ENCODE measurements at places on chromosomes 4 and X.

DNA sequence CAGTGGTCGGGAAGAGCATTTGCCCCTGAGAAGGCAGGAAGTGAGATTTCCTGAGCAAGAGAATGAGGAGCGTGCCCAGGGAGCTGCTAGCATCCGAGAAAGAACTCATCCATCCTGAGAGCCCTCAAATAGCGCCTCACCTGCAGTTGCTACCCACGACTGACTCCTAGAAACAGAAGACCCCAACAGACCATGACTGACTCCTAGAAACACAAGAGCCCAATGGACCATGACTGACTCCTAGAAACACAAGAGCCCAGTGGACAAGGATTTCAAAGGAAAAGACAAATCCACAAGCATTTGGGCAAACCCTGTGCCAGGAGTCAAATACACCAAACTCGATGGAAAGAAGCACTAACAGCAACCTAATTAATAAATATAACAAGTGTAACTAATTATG lies 575.2 kb upstream of the FRG1 start:
- DNase-seq: no peak

DNA sequence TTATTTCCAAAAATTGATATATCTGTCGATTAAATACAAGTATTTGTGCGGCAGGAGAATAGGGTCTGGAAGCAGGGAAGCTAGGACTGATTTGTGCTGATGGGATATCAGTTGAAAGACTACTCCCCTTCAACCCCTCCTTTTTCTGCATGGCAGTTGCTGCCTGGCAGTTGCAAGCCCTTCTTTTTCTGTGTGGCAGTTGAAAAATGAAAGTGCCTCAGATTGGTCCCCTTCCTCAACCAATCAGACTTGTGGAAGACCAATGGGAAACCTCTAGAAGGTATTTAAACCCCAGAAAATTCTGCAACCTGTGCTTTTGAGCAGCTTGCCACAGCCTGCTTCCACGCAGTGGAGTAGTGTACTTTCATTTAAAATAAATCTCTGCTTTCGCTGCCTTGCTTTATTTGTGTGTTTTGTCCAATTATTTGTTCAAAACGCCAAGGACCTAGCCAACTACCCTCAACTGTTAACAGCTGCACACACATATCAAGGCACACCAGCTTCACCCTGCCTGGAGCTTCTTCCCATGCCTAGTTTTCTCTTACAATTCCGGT lies 1.5 kb upstream of the TMA16 start:
- DNase-seq: no peak

DNA sequence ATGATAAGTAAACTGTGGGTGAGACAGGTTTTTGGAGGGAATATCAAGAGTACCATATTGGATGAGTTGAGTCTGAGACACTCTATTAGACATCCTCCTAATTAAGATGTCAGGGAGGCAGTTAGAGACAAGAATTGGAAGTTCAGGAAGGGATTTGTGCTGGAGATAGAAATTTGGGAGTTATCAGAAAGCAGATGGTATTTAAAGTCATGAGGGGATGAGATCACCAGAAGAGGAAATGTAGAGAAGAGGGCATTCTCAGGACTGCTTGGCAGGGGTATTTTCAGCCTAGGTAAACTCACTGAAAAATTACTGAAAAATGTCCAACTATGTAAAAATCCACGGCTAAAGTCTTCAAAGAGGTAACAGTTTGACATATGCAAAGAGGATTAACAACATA lies 161.6 kb upstream of the PGRMC2 start:
- no peak for DNase-seq

DNA sequence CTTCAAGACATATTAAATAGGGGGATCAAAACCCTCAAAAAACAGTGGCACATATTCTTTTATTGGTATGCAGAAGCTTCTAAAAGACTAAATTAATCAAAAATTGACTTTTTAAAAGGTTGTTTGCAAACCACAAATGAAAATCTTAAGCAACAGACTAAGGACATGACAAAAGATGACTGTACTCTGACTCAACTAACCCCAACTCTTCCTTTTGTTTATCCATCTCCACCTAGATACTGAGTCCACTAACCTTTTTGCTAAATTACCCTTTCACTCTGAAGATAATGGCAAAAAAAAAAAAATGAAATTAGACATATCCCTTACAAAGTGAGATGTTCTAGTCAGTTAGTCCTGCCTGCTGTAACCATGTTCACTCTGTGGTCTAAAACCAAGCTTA lies 91.6 kb upstream of the NLRP2B start:
- DNase-seq: no peak

GRCh38 chr4:34138385-34138784 lies 2105.9 kb downstream of the ARAP2 start:
- no peak for DNase-seq

GRCh38 chr4:6354119-6354518 lies 84.5 kb downstream of the WFS1 start:
- DNase-seq: no peak

- no peak for DNase-seq
These were observed 11.0 kb upstream of the C4orf50 start for GRCh38 chr4:6029254-6029653.

GRCh38 chr4:76758290-76758882 lies 139.6 kb downstream of the SOWAHB start:
- DNase-seq: no peak

DNA sequence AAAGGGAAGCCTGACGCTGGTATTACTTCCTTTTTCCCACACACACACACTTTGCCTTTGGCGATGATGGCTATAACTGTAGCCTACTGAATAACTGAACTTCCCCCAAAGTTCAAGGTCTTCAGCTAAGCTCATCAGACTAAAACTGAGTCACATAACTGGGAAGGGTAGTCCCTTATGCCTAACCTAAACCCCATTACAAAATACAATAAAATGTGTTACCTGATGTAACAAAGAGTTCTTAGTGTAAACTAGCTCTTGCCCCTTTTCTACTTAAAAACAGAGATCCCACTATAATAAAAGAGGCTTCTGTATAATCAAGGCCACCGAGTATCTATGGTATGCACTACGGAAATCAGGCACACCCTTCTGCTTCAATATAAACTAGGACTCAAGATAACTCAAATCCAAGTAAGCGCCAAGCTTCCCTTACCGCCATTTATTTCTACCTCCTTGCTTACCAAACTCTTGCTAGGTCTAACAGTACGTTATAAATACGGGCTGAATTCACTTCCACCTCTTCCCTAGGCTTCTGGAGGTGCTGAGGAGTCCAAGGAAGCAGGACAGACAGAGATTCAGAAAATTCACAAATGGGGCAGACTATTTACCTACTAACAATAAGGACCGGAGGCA lies 2.4 kb downstream of the OTUD4 start:
- no peak for DNase-seq

DNA sequence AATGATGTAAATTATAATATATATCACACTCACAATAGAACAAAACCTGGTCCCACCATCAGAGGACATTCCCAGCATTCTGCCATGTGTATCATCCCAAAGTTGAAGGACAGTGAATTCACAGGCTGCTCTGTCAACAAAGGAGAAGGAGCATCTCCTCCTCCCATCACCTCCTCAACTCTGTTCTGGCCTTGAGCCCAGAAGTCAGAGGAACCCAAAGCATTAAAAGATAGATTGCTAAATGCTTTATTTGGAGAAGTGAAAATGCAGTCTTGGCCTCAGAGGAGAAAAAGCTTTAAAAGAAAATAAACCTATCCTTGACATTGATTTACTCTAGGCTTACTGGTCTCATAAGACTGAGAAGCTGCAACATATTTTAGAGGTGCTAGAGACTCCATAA lies 268.8 kb upstream of the RASGEF1B start:
- no peak for DNase-seq

- DNase-seq: no peak
These were observed 826.1 kb downstream of the STPG2 start for GRCh38 chr4:97317201-97317600.

- no peak for DNase-seq
These were observed 37.8 kb downstream of the SPCS3 start for GRCh38 chr4:176357359-176358082.

DNA sequence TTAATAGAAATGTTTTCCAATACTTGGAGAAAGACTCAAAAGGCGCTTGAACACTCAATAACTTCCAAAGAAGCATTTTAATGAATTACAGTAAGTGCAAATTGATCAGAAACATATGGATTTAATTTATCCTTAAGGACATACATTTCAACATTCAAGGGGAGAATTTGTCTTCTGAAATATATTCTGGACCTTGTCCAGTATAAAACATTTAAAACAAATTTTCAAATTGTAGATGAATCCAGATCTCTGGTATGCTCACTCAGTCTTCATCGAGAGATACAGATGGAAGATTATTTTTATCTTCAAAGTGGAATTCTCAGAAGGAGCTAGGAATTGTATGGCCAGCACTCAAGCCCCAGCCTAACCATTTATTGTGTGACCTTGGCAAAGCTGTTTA lies 310.4 kb downstream of the ZNF674 start:
- DNase-seq: no peak

DNA sequence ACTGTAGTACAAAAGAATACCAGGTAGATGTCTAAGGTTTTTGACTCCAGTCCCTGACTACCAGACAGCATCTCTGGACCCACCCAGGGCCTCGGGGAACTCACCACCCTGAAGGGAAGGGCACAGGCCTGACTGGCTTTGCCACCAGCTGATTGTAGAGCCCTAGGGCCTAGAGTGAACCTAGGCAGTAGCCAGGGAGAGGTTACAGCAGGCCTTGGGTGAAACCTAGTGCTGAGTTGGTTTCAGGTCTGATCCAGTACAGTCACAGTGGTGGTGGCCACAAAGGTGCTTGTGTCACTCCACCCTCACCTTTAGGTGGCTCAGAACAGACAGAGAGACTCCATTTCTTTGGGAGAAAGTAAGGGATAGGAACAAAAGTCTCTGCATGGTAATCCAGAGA lies 244.8 kb downstream of the KLHL13 start:
- DNase-seq: no peak

DNA sequence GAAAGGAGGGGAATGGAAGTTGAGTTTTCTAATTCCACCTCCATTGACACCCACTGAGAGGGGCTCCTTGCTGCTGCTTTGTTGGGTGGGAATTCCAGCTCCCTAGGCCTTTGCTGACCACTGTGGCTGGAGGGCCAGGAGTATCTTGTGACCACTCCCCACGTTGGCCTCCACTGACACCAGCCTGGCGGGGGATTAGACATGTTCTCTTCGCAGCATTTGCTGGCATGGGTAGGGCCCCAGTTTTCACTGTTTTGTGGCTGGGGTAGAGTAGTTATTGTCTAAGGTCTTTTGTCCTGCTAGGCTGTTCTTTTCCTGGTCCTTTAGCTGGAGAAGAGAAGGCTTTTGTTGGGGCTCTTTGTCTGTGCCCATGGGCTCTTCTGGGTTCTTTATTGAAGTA lies 116.7 kb downstream of the CDKL5 start:
- DNase-seq: no peak

DNA sequence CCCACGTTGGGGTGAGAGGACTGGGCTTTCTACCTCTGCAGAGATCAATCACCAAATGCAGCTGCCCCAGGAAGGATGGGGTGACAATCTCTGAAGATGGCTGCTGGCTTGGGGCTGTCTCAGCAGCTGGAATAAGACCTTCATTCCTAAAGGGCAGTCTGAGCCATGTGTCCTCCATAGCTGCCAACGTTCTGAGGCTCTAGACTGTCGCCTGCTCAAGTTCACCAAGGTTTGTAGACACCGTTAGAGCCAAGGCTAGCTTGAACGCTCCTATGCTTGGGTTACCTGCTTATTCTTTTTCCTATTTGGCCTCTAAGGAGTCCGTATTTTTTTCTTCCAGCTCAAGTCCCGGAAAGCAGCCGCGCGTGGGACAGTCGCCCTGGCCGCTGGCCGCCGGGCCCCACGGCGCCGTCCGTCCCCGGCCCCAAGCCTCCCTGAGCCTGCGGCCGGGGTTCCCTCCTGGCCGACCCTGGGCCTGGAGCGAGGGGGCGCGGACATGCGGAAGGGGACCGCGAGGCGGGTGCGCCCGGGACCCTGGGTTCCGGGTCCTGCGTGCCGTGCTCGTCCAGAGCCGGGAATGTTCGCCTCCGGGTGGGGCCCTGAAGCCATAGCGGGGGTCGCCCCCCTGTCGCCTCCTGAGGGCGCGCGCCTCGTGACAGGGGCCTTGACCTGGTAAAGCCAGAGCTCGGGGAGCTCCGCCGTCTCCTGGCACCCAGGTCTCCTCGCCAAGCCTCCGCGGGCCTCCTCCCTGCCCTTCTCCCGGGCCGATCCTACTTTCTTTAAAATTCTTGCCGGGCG lies 23.3 kb downstream of the MRFAP1 start:
- DNase-seq: no peak

DNA sequence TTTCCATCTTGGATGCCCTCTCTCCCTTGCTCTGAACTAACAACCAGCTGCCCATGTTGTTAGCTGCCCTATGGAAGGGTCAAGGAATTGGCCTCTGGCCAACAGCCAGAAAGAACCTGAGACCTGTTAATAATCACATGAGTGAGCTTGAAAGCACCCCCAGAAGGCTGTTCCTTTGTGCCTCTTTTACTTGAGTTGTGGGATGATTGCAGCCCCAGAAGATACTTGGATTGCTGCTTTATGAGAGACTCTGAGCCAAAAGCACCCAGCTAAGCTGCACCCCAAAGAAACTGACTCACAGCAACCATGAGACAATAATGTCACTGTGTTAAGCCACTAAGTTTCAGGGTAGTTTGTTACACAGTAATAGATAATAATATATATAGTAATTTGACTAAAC lies 73.3 kb downstream of the FRYL start:
- no peak for DNase-seq

GRCh38 chrX:121579016-121579760 lies 531.8 kb downstream of the GLUD2 start:
- DNase-seq: no peak

DNA sequence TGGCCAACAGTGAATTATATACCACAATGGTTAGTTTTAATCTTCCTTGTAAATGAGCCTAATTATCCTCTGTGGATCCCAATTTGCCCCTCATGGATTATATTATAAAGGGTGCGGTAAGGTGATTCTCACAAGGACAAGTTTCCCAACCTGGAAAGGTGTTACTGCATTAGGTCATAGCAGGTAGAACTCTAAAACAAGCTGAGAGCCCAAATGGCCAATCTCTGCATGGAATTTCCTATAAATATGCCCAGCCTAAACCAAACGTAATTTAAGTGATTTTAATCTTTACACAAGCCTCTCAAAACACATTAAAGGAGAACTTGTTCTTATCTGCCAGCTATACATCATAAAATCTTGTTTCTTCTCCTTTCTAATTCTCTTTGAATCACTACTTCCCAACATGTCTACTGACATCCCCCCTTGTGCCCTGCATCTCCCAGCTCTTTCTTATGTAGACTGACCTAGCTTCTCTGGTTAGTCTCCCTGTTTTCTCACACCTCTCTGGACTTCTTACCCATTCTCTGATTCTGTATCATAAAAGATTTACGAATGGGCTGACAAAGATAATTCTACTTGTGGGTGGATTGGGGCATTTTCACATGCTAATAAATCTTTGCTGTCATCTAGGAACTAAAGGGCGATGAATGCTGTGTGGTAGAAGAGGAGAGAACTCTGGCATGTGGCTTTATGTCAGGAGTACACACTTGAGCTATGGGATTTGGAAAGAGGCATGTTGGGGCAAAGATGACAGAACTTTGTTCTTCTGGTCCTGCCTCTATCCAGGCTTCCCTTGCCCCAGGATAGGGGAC lies 94.3 kb upstream of the PGRMC2 start:
- no peak for DNase-seq

DNA sequence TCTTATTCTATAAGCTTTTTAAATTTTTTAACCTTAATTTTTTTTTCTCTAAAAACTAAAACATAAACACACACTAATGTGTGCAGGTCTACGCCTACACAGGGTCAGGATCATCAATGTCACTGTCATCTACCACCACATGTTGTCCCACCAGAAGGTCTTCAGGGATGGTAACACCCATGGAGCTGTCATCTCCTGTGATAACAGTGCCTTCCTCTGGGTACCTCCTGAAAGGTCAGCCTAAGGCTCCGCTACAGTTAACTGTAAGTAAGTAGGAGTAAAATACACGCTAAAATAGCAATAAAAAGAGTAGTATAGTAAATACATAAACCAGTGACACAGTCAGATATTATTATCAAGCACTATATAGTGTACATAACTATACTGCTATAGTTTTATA lies 45.9 kb upstream of the GPRIN3 start:
- no peak for DNase-seq

All from NCI-H1930 (cell line).